ENCODE measurements at places on chromosomes 16 and 17. TPM values are rescaled to one million over a fixed set of nuclear protein-coding genes. Genes with fewer than 3 reads are reported as not detected.

GRCh38 chr17:65121916-65122806 is 15.0 kb upstream of the RGS9 start:
- DNase-seq: no peak

The TAC4 gene
- total RNA-seq: not detected

The KRTAP16-1 gene
- total RNA-seq: not detected

DNA sequence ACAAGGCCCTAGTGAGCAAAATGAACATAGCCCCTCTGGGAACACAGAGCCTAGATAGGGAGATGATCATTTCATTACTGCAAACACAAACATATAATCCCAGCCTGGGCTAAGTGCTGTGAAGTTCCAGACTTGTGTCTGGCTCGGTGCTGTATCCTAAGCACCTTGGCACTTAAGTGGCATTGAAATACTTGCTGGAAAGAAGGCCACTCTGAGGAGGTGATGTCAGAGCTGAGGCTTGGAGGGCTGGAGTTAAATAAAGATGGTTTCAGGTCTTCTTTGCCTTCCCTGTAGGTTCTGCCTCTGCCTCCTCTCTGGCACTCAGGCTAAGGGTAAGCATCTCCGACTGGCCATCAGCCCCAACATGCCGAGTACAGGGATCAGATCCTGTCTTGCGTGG is 2.4 kb upstream of the CACNA1G start:
- no peak for DNase-seq

The PPP1R27 gene
- not detected for total RNA-seq

Measured in aorta (tissue), 5 donors.